ENCODE measurements at places on chromosomes 11 and 22.

- no peak for DNase-seq
These were observed 31.0 kb upstream of the CD5 start for GRCh38 chr11:61071208-61071681.

DNA sequence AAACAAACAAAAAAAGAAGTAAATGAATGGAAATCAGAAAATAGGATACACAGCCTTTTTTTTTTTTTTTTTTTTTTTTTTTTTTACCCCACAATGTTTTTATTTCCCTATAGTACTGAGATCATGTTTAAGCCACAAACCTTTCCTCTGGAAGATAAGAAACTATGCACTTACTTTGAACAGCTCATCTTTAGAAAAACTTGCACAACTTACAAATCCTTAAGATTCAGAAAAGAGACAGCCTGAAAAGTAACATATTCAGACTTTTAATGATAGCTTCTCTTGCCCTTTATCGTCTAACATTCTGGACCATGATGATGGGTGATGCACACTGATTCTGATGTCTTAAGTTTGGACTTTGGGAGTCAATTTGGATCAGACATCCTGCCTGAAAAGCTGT, 80.3 kb downstream of the TNRC6B start:
- DNase-seq: no peak

- no peak for DNase-seq
These were observed 9.3 kb downstream of the CARD18 start for GRCh38 chr11:105130189-105130813.

- no peak for DNase-seq
These were observed 99.3 kb upstream of the FSHB start for GRCh38 chr11:30131535-30131934.

DNA sequence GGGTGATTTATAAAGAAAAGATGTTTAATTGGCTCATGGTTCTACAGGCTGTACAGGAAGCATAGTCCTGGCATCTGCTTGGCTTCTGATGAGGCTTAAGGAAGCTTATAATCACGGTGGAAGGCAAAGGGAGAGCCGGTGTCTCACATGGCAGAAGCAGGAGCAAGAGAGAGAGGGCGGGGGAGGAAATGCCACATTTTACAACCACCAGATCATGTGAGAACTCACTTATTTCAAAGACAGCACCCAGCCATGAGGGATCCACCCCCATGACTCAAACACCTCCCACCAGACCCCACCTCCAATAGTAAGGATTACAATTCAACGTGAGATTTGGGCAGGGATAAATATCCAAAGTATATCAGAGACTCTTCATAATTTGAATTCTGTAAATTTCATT, 200.7 kb downstream of the MSANTD4 start:
- DNase-seq: no peak

GRCh38 chr22:27474112-27474571, 327.4 kb downstream of the MN1 start:
- DNase-seq: no peak

DNA sequence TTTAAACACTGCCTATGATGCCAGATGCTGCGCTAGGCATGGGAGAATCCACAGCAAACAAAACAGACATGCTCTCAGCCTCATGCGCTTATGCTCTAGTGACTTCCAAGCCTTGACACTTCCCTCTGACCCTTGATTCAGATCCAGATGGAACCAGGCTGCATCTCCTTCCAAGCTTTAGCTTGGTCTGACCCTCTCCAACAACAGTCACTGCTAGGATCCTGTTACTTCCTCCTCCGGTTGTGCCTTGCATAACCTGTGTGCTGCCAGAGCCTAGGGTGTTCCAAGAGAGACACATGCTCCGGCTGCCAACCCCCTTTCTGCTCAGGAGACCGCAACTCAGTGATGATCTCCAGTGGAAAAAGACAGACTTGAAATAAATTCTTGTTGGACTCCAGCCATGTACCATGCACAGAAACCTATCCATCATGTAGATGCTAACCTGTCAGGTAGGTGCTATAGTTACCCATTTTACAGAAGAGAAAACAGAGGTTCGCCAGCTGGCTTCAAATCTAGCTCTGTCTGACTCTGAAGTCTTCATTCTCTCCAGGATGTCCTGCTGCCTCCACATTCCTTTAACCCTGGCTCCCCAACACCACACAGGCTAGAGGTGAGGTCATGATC, 136.3 kb upstream of the TEAD1 start:
- DNase-seq: no peak

DNA sequence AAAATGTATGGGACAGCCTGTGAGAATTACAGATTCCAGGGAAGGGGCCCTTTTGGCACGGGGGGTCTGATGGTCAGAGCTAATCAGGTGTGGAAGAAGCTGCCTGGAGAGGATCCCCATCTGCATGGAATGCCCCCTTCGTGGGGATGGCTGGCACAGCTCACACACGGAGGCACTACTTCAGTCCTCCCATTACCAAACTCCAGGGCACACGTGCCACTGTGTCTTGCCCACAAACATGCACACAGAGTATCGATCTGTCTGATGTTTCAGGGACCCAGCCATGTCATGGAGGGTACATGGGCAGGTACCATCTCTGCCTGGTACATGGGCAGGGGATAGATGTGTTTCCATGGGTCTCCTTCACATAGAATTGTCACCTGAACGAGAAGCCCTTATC, 14.7 kb downstream of the KCNQ1OT1 start:
- no peak for DNase-seq

DNA sequence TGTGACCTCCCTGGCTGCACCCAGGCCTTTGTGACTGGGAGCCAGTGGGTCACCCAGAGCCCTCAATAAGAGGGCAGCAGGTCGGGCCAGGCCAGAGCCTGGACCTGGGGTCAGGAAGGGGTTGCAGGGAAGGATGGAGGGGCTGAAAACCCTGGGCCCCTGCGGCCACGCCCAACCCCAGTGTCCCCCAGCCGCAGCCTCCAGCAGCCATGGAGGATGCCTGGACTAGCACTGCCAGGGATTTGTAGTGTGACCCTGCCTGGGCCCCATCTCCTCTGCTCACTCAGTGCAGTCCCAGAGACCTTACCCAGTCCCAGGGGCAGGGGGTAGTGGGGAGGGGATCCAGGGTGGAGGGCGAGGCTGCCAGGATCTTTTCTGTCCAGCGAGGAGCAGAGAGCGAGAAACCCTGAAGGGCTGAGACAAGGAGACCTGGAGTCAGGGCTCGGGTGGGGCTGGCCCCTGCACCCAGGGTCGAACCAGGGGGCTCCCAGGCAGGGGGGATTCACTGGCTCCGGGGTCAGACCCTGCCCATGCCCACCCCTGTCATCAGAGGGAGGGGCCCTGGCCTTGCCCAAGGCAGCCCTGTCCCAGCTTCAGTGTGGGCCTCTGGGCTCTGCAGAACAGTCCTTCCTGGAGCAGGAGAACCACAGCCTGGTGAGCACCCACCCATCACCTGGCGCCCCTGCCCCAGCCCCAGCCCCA, 187.5 kb downstream of the IGLL1 start:
- DNase-seq: no peak

DNA sequence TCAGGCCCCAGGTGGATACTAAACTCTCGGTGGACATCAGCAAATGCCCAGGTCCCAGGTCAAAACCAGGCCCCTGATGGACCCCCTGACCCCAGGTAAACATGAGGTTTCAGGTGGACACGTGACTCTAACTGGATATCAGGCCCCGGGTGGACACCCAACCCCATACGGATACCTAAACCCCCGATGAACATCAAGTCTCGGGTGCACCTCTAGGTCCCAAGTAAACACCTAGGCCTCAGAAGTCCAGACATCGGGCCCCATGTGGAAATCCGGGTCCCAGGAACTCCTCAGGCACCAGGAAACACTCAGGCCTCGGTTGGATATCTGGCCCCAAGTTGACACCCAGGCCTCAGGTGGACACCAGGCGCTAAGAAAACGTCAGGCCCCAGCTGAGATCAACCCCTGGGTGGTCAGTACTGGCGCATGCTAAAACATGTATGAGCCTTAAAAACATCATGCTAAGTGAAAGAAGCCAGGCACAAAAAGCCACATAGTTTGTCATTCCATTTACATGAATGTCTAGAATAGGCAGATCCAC, 54.4 kb upstream of the SEPTIN5 start:
- no peak for DNase-seq

DNA sequence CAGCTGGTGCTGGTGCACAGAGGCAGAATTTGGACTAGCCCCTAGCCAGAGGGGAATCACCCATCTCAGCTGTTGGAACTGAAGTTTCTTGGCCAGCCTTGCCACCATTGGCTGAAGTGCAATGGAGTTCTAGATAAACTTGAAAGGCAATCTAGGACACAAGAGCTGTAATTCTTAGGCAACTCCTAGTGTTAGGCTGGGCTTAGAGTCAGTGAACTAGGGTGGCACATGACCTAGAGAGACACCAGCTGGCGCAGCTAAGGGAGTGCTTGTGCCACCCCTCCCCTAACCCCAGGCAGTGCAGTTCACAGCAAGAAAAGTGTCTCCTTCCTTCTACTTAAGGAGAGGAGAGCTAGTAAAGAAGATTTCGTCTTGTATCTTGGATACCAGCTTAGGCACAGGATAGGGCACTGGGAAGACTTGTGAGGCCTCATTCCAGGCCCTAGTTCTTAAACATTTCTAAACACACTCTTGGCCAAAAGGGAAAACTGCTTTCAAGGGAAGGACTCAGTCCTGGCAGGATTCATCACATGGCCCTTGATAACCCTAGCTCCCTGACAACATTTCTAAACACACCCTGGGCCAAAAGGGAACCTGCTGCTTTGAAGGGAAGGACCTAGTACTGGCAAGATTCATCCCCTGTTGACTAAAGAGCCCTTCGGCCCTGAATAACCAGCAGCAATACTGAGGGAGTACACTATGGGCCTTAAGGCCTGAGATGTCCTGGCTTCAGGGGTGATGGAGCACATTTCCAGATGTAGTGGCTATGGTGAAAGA, 53.4 kb downstream of the XRRA1 start:
- no peak for DNase-seq

GRCh38 chr11:18294862-18295261, 27.1 kb downstream of the HPS5 start:
- no peak for DNase-seq

- DNase-seq: no peak
These were observed 68.3 kb upstream of the SLN start for GRCh38 chr11:107780136-107780535.

- DNase-seq: no peak
These were observed 70.8 kb downstream of the KCNJ1 start for GRCh38 chr11:128796270-128796669.

- DNase-seq: no peak
These were observed 9.8 kb downstream of the RAB30 start for GRCh38 chr11:83061883-83062282.

GRCh38 chr11:102187416-102188151, 77.3 kb downstream of the YAP1 start:
- no peak for DNase-seq

- DNase-seq: no peak
These were observed 48.8 kb downstream of the SPECC1L start for GRCh38 chr22:24319451-24319850.

DNA sequence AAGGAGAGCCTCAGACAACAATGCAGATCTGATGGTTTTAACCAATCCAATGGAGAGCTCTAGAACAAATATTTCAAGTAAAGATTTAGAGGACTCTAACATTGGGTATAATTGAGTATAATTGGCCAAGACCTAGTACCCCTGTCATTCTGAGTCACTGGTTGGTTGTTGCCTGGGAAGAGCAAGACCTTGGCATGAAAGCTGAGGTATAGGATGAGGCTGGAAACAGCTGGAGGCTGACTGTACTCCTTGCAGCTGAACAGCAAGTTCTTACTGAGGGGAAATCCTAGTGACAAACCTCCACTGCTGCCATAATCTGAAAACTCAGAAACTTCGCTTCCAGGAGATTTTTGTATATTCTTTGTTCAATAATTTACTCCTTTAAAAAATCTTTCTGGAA, 54.3 kb upstream of the MUC15 start:
- DNase-seq: no peak

GRCh38 chr11:66529069-66529468, 16.8 kb downstream of the ZDHHC24 start:
- no peak for DNase-seq

GRCh38 chr11:3745161-3745560, 52.2 kb downstream of the NUP98 start:
- no peak for DNase-seq

- DNase-seq: no peak
These were observed 27.0 kb downstream of the DSCAML1 start for GRCh38 chr11:117770061-117770460.

DNA sequence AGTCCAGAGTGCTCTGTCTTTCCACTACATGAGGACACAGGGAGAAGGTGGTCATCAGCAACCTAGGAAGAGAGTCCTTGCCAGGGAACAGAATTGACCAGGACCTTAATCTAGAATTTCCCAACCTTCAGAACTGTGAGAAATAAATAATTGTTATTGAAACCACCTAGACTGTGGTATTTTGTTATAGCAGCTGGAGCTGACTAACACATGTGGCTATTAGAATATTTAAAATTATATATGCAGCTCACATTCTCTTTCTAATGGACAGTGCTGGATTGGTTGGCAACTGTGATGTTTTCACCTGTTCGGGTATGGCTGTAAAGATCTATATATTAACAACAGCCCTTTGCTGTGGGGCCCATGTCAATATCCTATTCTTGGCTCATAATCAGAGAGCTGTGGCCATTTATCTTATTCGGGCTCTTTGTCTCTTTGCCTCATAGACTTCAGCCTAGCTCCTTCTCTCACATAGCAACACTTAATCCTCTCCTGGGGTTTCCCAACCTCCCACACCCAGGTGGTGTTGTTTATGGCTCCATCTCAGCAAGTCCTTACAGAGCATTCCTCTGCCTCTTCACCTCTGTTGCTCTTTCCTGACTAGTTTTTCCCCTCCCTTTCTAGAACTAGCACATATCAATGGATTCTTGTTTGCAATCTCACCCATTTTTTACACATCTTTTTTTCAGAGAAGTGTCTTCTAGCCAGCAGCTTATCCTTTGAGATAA, 46.4 kb upstream of the AMOTL1 start:
- DNase-seq: no peak

GRCh38 chr11:10864688-10865087, 6.8 kb upstream of the ZBED5 start:
- DNase-seq: no peak

- DNase-seq: no peak
These were observed 11.9 kb downstream of the TBCEL start for GRCh38 chr11:121035780-121036179.

- DNase-seq: no peak
These were observed 45.7 kb upstream of the ARL14EP start for GRCh38 chr11:30277176-30277575.

DNA sequence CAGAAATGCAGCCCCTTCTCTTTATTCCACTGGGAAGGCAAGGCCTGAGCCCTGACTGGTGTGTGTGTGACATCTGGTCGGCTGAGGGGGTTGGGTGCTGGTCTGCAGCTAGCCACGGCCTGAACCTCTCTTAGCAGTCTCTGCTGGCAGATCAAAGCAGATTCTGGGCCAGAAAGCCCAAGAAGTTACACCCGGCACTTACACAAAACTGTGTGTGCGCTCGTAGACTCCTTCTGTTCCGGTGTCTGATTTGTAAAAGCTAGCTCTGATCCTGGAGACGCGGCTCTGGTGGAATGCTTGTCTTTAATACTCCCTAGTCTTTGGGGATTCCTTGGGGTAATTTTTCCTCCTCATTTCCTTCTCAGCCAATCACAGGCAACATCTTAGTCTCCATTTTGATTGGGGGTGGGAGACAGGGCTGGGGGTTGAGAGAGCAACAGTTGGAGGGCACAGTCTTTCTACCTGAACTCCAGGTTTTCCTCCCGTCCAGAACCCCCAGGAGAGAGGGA, 5.5 kb downstream of the PKNOX2 start:
- DNase-seq: no peak
